ENCODE measurements at places on chromosomes 3 and 15.

- DNase-seq = no peak
Measured at GRCh38 chr3:154244644-154245043, 79.6 kb downstream of the DHX36 start.

DNA sequence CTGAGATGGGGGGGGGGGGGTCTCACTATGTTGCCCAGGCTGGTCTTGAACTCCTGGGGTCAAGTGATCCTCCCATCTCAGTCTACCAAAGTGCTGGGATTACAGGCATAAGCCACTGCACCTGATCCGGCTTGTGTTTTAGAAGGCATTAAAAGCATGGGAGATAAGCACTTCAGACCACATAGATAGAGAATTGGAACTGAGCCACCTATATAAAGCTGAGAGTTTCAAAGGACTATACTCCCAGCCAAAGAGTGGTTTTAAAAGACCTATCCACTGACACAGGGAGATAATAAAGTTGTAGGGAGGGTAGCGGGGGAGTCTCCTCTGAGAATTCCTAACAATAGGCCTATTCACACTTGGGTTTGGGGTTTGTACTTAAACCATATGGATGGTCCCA, 34.8 kb downstream of the DENND4A start:
- DNase-seq = no peak

GRCh38 chr15:89825271-89825940, 10.8 kb upstream of the ANPEP start:
- no peak for DNase-seq

- no peak for DNase-seq
Measured at GRCh38 chr15:55237219-55238130, 40.7 kb upstream of the RSL24D1 start.

- DNase-seq = no peak
Measured at GRCh38 chr3:13500133-13500885, 20.2 kb downstream of the HDAC11 start.

DNA sequence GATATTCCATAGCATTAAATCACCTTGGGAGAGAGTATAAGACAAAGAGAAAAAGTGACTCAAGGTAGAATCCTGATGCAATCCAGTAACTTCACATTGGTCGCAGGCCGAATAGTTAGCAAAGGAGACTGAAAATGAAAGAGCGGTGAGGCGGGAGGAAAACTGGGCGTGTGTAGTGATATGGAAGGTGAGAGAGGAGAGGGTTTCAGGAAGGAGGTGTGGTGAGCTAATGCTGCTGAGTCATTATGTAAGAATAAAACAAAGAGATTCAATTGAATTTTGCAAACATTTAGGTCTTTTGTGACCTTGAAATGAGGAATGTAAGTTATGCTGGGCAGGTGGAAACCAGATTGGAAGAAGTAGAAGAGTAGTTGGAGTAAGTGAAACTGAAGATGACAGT, 235.3 kb downstream of the C3orf38 start:
- DNase-seq = no peak

- no peak for DNase-seq
Measured at GRCh38 chr3:188936597-188937107, 235.1 kb upstream of the TPRG1 start.

All from type B pancreatic cell (in vitro differentiated cells).